ENCODE measurements at places on chromosomes 1 and 21. TPM values are rescaled to one million over a fixed set of nuclear protein-coding genes. Genes with fewer than 3 reads are reported as not detected.

DNA sequence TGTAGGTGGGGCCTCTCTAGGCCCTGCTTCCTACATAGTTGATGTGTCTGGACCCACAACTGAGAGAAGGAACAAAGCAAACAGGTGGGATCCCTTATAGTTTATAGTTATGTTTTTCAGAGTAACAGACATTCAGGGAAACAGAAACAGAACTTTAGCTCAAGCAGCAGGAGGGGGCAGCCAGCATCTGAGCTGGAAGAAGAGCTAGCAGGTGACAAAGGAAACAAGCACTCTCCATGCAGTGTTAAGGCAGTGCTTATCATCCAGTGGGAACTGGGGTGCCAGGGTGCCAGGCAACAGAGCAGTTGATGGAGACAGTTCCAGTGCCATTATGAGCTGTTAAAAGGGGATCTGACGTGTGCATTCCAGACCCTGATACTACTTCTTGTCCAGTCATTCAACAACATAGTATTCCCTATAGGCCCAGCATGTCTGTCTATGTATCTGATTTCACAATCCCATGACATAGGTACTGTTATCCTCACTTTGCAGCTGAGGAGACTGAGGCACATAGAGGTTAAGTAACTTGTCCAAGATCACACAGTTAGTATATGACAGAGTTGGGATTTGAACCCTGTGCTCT, 13.5 kb downstream of the HIVEP3 start:
- no peaks in the 10 kb centered on the region for H3K36me3 ChIP-seq
- H3K4me3 ChIP-seq = no peak overlapping the region
- H3K27ac ChIP-seq = peak overlapping the region; percentile 18
- no peak for DNase-seq

- H3K4me3 ChIP-seq = no peak overlapping the region
- peaks cover 26% of the 10 kb centered on the region for H3K36me3 ChIP-seq
- no peaks in the 10 kb centered on the region for H3K27me3 ChIP-seq
- DNase-seq = no peak
- no peaks in the 10 kb centered on the region for H3K4me1 ChIP-seq
Observed at GRCh38 chr1:28281608-28282425, 22.5 kb downstream of the SESN2 start.

The MYOG gene
- not detected for total RNA-seq

The SKI gene
- 27.5 TPM for total RNA-seq

The PRAMEF33 gene
- total RNA-seq = not detected
